Stimulated activated CD8-positive, alpha-beta memory T cell treated with anti-CD3 and anti-CD28 coated beads, Interleukin-2, amount 100 ng/mL, for 1 hour (primary cell): ENCODE measurements at places on chromosomes 1 and 21.

GRCh38 chr1:154975409-154976059 lies 1.1 kb downstream of the CKS1B start:
- DNase-seq, result no peak

DNA sequence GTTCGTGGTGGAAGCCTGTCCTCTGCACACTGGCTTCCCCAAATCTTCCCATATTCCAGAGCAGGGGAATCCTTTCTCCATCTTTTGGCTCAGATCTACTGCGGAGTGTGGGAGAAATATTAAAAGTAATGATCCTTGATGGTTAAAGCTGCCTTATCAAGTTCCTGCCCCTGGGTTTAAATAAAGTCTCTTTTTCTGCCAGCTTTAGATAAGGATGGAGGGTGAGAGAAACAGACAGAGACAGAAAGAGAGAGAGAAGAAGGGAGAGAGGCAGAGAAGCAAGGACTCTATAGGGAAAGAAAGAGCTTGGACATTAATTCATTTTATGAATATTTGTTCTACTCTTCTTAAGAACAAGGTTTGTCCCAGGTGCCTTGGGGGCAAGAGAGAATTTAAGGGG lies 98.0 kb downstream of the KCNJ15 start:
- no peak for DNase-seq

- no peak for DNase-seq
Observed at GRCh38 chr1:45414746-45415145, 74.5 kb upstream of the MUTYH start.

GRCh38 chr1:178262120-178262500 lies 168.2 kb downstream of the RASAL2 start:
- no peak for DNase-seq

DNA sequence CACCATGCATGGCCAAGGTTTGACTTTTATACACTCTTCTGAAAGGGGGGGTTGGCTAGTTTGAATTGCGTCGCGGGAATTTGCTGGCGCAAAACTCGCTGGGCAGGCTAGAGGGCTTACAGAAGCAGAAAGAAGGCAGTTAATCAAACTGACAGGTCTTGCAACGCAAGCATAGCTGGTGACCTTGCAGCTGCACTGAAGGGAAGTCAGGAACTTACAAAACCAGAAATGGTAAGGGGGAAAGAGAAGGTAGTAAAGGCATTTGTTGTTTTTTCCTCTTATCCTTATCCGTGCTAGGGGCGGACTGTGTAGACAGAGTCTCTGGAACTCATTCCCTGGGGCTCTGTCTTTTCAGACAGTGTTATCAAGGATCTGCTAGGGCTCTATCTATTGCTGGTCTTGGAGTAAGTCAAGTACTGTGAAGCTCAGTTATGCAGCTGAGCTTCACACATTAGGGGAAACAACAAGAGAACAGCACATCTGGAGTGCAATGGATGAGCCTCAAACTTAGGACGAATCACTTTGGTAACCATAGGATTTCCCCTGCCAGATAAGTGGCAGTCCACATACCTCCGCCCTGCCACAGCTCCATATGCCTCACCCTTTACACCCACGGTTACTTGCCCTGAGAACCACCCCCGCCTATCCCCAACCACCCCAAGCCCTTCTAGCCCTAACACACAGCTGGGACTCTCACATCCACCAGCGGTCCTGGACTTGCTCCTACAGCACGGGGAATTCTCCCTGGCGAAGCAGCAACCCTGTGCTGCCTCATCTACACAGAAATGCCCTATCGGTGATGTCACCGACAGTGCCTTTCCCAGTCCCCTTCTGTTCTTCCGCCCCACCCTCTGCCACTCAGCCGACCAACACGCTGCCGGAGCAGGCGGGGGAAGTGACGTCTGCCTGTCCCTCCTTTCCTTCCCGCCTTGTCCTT lies 251.4 kb downstream of the FAM72C start:
- DNase-seq, result no peak

DNA sequence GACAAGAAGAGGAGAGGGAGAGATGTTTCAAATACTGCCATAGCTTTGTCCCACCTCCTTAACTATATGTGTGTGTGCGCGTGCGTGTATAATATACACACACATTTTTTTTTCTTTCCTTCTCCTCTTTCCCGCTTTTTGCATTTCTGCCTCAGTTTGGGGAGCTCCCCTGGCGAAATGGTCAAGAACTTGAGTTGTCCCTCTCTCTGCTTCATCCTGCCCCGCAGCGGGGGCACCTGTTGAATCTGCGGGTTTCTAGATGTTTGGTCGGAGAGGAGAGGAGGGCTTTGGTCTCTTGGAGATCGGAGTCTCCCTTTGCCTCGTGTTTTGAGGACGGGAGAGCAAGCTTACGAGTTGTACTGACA lies 504 bp downstream of the SCCPDH start:
- DNase-seq, result no peak

DNA sequence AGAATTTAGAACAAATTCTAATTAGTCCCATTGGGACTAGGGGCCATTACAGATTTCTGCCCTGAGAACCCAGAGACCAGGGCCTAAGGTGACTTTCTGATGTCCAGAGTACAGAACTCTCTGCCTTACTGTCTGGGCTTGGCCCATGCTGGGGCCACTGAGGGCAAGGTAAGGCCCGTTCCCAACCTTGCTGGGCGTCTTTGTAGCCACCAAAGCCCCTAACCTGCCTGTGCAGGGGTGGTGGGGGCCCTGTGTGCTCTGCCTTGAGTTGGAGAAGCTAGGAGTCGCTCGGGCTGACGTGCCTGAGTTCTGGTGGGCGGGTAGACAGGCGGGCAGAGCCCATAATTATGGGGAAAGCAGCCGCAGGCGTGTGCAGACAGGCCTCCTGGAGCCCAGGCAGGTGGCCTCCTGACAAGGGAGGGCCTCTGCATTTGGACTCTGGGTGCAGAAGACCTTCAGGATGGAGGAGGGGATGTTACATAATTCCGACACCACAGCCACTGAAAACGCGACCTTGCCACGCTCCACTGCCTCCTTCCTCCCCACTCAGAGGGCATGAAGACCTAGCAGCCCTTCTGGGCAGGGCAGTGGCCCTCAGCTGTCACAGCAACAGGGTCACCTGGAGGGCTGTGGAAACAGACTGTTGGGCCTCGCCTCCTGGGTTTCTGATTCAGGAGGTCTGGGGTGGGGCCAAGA lies 239.9 kb upstream of the TMEM51 start:
- DNase-seq, result no peak

GRCh38 chr1:5856246-5856815 lies 135.9 kb downstream of the NPHP4 start:
- DNase-seq, result no peak

DNA sequence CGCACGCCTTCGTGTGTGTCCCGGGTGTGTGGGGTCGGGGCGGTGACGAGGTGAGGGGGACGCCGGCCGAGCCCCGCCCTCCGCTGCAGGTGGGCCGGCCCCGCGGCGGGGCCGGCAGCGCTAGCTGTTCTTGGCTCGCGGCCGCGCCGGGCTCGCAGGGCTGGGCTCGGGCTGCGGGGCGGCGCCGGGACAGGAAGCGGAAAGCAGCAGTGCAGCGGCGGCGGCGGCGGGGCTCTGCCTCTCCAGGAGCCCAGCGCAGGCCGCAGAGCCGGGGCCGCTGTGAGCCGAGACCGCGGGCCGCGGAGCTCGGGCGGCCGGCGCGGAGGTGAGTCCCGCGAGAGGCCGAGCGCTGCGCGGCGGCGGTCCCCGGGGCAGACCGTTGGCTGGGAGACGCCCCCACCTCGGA lies at the start of gene VANGL1:
Gene VANGL1, plus strand, starts transcription at position 209 of the 406 bp plus-strand sequence. CDS start 9,444 bp downstream, outside the sequence.
- DNase-seq, result no peak

DNA sequence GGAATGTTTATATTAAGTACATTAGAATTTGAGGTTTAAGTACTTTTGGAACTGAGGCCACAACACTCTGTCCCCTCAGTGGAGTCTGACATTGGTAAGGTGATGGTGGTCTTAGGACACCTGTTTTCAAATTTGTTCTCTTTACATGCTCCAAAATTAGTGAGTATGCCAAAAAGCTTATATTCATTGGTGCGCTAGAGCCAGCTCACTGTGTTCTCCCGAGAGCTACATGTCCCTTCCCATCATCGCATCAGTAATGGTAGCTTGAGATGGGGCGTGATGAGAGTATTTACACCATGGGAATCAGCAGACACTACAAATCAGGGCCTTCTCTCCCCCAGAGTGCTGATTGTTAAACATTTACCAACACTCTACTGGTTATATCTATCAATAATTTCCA lies 19.5 kb downstream of the ETS2 start:
- no peak for DNase-seq

DNA sequence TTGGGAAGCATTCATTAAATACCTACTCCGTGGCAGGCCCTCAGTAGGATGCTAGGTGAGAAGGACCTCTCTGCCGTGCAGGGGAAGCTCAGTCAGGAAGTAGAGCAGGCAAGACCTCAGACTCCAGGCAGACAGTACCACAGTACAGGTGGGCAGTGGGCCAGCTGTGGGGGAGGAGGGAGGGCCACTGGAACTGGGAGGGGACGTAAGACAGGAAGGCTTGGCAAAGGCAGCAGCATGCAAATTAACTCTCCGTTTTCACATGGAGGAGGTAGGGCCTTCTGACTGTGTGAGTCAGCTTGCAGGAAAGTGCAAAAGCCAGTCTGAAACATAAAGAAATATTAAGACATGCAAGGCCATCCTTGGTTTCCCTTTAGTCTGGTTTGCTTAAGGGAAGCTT lies 157.7 kb downstream of the TRIM33 start:
- no peak for DNase-seq

DNA sequence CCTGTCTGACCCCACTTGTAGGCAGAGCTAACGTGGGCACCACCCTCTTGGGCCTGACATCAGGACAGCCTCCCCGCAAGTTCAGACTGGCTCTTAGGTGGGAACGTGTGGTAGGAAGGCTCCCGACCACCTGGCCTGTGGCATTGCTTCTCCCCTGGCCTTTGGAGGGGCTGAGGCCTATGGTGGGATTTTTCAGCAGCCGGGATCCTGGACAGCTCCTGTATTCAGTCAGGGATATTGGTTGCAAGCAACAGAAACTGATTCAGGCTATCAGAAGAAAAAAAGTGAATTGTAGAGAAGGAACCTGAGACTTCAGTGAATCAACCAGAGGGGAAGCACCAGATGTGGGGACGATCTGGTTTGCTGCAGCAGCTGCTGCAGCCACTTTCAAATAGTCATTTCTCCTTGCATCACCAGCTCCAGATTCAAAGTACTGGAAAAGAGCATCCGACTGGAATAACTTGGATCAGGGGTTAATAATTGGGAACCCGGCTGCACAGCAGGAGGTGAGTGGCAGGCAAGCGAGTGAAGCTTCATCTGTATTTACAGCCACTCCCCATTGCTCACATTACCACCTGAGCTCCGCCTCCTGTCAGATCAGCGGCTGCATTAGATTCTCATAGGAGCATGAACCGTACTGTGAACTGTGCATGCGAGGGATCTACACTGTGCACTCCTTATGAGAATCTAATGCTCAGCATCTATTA lies 5.9 kb downstream of the RNF186 start:
- no peak for DNase-seq

DNA sequence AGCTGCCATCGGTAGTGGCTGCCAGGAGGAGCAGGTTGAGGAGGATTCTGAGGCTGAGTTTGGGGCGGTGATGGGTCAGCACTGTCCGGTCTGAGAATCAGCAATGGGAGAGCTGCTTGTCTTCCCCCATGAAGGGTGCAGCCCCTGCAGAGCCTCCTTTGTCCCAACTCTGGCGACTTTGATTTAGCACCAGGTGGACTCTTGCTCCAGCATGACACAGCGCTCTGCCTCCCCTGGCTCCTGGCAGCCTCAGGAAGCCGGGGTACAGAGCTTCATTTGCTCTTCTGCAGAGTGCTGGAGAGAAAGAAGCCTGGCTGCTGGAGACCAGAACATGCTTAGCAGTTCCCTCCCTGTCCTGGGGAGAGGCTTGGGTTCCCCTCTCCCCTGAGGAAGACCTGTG lies 13.3 kb downstream of the ZDHHC18 start:
- no peak for DNase-seq

DNA sequence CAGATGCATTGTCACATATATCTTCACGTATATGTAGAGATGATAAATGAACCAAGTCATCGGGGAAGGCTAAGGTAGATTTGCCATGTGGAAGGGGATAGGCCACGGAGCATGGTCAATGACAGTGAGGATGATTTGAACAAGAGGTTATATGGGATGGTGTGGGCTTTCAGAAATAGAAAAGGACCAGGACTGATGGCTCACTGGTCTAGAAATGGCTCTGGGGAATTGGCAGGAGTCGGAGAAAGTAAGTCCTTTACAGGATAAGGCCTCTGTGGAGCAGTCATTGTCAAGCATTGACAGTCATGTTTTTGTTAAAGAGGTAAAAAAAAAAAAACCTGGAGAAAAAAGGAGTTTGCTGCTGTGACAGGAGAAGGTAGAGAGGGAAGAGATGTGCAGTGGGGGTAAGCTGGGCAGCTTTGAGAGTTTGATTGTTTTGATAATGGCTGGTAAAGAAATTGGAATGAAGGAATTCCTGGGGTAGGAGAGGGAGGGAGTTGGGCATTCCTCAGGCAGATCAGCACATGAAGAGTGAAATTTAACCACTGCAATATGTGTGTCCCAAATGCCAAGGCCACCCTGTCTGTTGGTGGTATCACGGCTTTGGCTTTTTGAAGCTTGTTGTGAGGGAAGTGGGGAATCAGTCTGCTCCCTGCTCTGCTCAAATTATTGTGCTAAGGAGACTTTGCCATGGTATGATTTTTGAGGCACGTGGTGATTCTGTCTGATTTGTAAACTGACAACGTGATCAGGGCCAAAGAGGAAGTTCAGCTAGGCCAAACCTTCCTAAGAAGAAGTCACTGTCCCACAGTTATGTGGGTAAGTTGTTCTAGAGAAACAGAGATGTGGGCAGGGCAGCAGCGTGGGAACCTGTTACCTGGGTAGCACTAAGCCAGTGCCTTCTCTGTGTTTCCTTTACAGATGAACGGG lies 26.0 kb downstream of the MACF1 start:
- no peak for DNase-seq

GRCh38 chr1:231059566-231060193 lies 19.6 kb upstream of the FAM89A start:
- no peak for DNase-seq

DNA sequence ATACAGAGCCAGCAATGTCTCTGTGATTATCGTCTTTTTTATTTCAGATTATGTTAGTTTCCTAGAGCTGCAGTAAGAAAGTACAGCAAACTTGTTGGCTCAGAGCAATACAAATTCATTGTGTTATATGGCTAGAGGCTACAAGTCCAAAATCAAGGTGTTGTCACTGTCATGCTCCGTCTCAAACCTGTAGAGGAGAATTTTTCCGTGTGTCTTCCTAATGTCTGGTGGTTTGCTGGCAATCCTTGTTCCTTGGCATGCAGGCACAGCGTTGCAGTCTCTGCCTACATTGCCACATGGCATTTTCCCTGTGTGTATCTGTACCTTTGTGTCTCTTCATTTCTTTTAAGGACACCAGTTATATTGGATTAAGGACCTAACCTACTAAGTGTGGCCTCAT lies 244.4 kb downstream of the LRRIQ3 start:
- no peak for DNase-seq

DNA sequence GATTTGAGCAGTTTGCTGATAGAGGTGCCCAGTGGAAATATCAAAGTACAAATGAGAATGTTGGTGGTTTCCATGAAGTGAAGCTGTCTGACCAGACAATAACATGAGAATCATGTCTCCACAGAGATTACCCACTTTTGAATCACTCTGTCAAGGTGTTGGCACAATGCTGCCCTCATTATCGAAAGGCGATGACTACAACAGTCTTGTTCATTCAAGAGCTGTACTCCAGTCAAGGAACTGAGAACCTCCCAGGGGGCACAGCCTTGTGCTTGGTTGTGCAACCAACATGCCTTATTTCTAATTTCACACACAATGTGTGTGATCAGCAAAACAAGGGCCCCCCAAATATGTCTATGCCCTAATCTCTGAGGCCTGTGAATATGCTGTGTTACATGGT lies 35.7 kb downstream of the ETS2 start:
- DNase-seq, result no peak

- no peak for DNase-seq
Observed at GRCh38 chr21:43024439-43025136, 50.2 kb downstream of the PKNOX1 start.

GRCh38 chr1:32817159-32817814 lies at the start of the genes S100PBP and YARS1:
Gene S100PBP, plus strand, starts transcription at chr1:32817653. Its CDS starts 8,447 bp downstream, at chr1:32826100.
Gene YARS1, minus strand, starts transcription at chr1:32817358. Its CDS starts 114 bp downstream, at chr1:32817244.
- DNase-seq, result peak; percentile 99
